ENCODE measurements at places on chromosomes 11 and 22.

GRCh38 chr11:73597956-73598718 lies at the start of gene FAM168A:
Gene FAM168A, minus strand, starts transcription at chr11:73598112. Its CDS starts 129,638 bp downstream, at chr11:73468474.
- peak; percentile 88 for DNase-seq

DNA sequence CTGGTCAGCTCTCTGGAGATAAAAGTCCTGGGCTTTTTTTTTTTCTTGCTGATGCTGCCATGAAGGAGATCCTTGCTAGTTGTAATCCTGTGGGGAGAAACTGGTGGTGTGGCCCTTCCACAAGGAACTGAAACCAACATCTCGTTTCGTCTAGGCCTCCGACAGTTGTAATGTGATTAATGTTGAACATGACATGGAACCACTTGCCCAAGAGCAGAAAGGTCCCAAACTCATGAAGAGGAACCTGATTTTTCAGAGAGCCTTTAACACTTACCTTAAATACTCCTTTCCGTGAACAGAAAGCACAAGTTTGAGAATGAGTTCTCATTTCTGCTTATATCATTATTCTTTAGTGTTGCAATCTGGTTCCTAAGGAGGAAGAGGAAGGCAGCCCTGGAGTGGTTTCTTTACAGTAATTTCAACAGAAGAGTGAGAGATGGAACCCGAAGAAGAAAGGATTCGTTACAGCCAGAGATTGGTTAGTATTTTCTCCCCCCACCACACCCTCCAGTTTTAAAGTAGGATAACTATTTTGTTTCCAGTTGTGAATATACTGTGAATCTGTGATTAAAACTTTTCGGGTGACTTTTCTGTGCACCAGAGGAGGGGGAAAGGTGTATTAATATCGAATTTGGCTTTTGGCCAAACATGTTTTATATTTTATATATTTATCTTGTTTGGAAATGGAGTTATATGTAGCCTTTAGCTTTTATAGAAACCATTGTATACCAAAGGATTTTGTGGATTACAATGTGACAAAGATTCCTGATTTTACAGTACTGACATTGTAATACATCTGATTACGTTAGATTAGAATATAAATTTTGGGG lies 2.0 kb downstream of the KDM2A start:
- DNase-seq = no peak

DNA sequence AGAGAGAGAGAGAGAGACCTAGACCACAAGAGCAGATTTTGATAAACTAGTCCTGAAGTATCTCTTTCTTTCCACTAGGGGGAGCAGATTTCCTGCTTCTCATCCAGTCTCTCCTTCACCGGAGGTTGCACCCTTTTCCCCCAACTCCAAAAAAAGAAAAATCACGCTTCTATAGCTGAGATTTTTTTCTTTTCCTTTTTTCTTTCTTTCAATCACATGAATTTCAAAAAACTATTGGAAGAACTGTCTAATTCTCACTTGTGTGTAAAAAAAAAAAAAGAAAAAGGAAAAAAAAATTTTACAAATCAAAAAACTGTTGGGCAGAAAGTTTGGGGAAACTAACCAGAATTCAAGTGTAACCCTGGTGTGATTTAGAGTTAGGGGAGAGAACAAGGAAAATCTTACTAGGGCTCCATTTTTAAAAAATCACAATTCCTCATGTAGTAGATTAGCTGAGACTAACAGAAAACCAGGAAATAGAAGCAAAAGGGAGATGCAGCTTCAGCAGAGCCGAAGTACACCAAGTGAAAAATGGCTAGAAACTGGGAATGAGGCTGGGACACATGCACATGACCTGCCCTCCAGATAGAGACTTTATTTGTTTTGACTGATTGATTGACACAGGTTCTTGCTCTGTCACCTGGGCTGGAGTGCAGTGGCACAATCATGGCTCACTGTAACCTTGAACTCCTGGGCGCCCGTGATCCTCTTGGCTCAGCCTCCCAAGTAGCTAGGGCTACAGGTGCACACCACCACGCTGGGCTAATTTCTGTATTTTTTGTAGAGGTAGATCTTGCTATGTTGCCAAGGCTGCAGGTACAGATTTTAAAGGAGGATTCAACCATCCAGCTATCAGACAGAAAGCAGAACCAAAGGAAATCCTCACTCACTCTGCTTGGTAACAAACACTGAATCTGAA lies 27.1 kb downstream of the SDHD start:
- no peak for DNase-seq

- DNase-seq = no peak
These were observed 6.8 kb downstream of the TOLLIP start for GRCh38 chr11:1302461-1303125.

- DNase-seq = no peak
These were observed 48.1 kb downstream of the CBL start for GRCh38 chr11:119254239-119254638.

DNA sequence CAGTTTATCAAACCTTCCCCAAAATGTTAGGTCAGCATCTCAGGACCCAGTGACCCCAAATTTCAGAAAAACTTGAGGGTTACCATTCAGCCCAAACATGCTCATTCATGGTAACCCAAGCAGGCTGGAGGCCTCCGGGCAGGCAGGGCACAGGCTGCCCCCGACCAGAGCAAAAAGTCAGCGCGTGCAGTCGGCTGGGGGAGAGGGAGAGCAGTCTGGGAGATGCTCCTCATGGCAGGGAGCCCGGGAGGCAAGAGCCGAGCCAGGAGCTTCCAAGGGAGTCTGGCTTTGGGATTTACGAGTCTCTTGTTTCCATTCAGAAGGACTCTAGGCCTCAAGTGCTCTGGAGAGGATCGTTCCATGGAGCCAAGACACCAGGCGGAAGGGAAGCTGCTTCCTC lies 45.7 kb downstream of the RPUSD4 start:
- DNase-seq = no peak

GRCh38 chr22:46203601-46203980 lies 46.5 kb downstream of the CDPF1 start:
- no peak for DNase-seq

DNA sequence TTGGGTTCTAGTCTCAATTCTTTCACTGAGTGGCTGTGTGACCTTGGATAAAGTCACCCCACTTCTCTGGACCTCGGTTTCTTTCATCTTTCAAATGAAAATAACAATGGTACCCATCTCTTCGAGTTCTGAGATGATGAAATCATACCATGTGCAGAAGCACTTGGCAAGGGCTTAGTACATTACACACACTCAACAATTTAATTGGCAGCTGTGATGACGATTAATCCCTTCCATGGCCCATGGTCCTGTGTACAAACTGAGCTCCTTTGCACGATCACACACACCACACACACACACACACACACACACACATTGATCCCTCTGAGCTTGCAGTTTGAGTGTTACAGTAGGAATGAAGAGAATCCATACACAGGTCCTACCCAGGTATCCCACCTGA lies 103.4 kb upstream of the ASPHD2 start:
- DNase-seq = no peak

- no peak for DNase-seq
These were observed 1321.7 kb downstream of the TBC1D22A start for GRCh38 chr22:48084041-48084728.

DNA sequence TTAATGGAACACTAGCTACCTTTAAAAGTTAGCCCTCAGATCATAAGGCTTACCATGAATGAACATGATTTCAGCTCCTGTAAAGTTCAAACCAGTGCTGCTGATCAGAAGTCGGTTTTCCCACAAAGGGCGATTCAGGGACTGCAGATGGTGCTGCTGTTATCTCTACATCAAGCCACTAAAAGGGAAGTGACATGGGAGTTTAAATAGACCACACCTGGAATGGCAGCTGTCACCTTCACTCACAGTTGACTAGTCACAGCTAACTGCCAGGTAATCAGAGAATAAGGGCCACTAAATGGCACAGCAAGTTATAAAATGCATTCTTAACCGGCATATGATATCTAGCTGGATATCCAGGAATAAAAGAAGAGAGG lies 581.1 kb upstream of the ARHGAP42 start:
- no peak for DNase-seq

DNA sequence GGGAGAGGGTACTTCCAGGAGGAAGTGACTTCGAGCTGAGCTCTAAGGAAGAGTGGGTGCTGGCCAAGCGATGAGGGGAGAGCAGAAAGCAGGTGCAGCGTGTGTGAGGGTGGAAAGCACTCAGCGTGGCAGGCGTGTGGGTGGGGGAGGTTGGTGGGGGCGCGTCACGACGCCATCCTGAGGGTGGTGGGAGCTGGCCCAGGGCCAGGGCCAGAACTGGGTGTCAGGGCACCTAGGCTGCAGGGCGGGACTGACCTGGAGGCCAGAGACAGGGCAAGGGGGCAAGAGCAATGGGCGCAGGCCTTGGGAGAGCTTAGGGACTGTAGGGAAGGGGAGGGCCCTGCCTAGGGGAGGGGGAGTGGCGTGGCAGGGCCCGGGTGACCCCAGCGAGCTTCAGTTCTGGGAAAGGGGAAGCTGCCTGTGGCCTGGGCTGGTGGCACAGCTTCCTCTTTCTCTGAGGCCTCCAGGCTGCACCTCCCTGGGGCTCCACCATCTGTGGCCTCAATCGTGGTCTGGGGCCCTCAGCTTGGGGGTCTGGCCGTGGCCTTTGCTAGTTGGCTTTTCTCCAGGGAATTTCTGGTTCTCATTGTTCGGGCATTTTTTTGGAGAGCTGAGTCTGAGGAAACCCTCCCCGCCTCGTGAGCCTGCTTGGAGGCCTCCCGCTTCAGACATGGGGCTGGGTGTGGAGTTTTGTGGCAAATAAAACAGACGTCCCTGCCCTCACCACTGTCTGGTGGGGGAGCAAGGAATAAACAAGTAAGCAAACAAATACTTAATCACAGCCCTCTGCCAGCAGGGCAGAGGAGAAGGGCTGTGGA lies 8.9 kb downstream of the RELT start:
- no peak for DNase-seq

GRCh38 chr11:74630043-74630442 lies 37.7 kb downstream of the POLD3 start:
- DNase-seq = no peak

- DNase-seq = no peak
These were observed 22.0 kb downstream of the FADS3 start for GRCh38 chr11:61869429-61869707.

GRCh38 chr11:11243590-11244469 lies 109.2 kb downstream of the CSNK2A3 start:
- no peak for DNase-seq

- DNase-seq = no peak
These were observed 19.2 kb upstream of the UPK3A start for GRCh38 chr22:45265535-45265934.

DNA sequence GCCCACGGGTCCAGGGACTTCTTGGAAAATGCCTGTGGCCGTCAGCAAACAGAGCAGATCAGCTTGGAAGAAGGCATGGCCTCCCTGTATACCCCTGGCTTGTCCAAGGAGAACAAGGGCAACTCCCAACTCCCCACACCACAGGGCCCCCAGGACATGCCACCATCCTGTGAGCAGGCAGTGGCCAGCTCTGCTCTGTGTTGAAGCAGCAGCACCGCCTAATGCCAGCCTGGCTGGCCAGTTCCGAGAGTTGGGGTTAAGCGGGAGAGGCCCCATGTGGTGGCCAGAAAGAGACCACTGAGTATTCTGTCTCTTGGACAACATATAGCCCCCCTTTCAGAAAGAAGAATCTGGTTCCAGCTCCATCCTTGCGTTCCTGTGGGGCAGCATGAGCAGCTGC lies 209.2 kb downstream of the CTTN start:
- no peak for DNase-seq

GRCh38 chr11:17697175-17697949 lies 22.0 kb upstream of the MYOD1 start:
- DNase-seq = no peak

GRCh38 chr11:57479021-57479663 lies 18.8 kb downstream of the RTN4RL2 start:
- no peak for DNase-seq

DNA sequence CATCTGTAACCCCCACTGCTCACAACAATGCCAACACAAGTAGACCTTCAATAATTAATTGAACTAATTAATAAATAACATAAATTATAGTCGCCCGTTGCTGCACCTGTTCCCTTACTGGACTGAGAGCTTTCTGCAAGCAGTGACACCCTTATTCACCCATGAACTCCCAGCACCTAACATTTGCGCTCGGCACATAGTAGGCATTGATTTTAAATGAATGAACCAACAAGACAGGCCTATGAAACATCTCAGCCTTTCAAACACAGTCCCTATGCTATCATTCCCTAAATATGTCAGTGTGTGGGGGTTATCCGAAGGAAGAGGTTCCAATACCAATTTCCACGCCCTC lies 1.1 kb downstream of the THAP12 start:
- no peak for DNase-seq

- DNase-seq = no peak
These were observed 9.8 kb downstream of the PACSIN2 start for GRCh38 chr22:43005106-43005505.

DNA sequence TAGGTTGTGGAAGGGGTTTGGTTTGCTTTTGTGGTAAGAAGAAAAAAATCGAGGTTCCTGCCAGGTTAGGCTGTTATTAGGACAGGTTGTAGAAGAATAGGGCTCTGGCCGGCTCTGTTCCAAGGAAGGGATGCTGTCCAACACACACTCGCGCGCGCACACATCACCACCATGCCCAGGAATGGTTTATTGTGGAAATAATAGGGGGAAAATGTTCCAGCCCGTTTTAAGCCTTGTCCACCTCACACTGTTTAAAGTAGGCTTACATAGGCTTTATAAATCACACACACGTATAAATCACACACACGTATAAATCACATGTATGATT lies 1.2 kb upstream of the ARHGAP20 start:
- no peak for DNase-seq

- DNase-seq = no peak
These were observed 482.6 kb downstream of the MIAT start for GRCh38 chr22:27139935-27140511.

DNA sequence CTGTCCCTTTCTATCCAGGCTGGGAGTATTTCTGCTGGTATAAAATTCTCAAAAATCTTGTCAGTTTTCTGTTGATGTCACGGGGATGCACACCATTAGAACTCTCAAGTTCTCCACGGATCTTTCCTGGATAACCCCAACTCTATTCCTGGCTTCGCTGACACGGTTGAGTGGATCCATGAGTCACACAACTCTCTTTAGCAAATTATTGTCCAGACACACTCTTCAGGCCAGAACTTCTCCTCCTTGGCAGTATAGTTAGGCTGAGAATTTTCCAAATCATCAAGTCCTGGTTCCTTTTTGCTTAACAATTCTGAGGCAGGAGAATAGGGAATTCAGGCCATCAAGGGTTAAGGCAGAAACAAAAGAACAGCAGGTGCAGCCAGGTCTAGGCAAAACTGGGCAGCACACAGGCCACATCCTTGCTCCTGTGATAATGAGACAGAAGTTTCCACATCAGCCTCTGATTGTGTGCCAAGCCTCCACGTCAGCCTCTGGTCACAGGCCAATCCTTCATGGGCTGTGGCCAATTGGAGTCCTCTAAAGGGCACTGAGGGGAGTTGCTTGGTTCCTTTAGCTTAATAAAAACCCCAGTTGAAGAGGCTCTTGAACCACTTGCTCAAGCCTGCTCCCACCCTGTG lies 5.7 kb upstream of the ACAT1 start:
- no peak for DNase-seq

DNA sequence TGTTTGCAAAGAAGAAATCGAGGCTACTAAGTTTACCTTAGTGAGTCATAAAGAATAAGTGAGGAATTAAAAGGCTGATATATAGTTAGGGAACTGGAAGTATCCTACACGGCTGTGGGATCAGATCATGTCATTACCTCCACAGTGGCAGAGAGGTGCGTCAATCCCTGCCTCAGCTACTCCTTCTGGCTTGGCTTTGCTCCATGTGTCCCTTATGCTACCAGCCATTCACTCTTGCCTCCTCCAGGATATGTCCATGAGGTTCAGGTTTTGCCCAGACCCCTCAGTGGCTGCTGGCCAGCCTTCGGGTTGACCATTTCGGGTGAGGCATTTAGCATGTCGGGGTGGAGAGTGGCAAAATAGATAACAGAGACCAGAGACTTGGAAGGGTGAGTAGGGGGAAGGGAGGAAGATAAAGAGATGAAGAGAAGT lies 153.4 kb downstream of the LDLRAD3 start:
- no peak for DNase-seq

GRCh38 chr11:12167061-12168000 lies 56.9 kb downstream of the MICAL2 start:
- DNase-seq = no peak
